ENCODE measurements at places on chromosomes 7 and 10.

DNA sequence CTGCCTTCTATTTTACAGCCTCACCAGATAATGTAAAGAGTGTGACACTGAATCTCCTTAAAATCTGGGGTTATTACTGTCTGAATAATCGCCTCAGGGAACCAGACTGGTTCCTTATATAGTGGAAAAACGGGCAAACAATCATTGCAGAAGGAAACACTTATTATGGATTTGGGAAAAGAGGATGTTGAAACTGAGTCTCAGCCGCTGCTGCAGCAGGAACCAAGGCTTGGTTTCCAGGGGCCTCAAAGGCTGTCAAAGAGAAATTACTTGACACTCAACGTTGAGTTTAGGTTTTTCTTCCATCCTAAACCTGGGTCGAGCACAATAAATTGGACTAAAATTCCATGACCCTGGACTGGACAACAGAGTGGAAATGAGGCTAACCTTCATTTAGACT, 103.8 kb upstream of the AHR start:
- DNase-seq = no peak

GRCh38 chr10:62231371-62231770, 37.3 kb downstream of the RTKN2 start:
- no peak for DNase-seq

GRCh38 chr10:124497196-124497881, 35.7 kb downstream of the LHPP start:
- no peak for DNase-seq

GRCh38 chr10:122441961-122442360, 12.5 kb upstream of the ARMS2 start:
- DNase-seq = no peak

GRCh38 chr10:120813085-120813484, 38.1 kb upstream of the WDR11 start:
- DNase-seq = no peak

- DNase-seq = no peak
These were observed at the start of gene DOCK1 for GRCh38 chr10:126904818-126905701. Gene DOCK1, plus strand, starts transcription at chr10:126905428. Its CDS starts 90 bp downstream, at chr10:126905518.

DNA sequence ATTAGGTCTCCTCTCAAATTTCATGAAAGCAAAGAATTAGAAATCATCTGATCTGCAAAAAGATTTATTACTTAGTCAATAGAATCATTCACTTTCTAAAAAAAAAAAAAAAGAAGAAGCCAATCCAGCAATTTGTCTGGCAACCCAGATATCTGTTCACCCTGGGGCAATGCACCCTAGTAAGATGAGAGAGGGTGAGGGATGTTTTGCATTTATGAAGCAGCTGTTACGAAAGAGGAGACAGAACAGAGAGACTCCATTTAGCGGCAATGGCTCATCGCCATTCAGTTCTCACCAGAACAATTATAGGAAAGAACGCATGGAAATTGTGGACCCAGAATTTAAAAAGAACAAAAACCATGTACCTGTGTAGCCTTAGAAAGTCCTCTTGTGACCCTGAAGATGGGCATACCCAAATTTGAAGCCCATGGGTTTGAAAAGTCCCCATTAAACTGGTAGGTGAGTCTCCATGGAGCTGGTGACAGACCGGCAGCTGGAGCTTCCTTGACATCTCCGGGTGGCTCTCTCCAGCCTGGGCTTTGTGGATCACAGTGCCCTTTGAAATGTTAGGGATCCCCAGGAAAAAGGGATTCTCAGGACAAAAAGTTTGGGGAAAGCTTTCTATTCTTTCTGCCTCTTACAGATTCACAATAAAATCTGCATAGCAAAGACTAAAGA, 45.5 kb upstream of the CCDC3 start:
- DNase-seq = no peak

DNA sequence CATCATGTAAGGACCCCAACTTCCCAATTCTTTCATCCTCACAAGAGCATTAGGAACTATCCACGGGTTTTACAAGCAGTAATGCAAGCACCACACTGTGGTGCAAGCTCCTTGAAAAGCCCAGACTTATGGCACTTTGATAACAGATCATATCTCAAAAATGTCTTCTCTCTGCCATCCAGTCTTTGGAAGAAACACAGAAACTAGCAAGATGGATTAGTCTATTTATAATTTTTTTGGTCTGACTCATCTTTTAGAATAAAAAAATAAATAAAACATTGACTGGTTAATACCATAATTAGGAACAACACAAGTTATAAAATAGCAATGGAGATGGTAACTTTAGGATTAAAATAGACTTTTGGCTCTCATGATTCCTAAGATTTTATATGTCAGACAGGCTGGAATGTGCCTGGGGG, 49.0 kb upstream of the CALD1 start:
- DNase-seq = no peak

DNA sequence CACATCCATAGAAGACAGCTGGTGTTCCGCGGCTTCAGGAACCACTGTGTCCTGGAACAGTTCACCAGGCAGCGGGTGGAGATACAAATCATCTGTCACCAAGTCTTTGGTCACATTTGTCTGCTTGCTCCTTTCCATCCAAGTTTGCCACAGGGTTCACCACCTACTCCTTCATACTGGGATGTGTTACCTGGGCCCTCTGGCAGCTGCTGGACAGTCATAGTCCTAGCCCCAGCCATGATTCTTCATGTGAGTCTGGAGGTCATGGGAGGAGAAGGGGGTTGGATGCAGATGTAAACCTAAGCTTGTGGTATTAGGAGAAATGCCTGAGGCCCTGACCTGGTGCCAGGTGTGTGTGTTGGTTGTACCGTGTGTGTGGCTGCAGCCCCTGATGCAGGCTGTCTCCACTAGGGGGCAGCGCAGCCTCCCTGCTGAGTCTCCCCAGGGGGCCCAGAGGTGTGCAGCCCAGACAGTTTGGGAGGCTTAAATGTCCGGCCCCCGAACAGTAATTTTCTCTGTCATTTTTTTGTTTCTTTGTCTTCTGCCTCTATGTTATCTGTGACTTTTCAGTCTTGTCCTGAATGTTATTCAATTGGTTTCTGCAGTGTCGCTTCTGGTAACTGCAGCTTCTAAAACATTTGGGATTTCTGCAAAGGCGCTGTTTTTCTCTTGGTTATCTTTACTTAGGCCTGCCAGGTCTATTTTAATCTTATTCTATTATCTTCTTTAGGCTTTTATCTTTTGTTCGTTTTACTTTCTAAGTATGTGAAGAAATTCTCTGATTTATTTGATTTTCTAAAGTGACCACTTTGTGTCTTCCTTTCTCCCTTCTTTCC, 14.8 kb downstream of the NPS start:
- peak; percentile 14 for DNase-seq

DNA sequence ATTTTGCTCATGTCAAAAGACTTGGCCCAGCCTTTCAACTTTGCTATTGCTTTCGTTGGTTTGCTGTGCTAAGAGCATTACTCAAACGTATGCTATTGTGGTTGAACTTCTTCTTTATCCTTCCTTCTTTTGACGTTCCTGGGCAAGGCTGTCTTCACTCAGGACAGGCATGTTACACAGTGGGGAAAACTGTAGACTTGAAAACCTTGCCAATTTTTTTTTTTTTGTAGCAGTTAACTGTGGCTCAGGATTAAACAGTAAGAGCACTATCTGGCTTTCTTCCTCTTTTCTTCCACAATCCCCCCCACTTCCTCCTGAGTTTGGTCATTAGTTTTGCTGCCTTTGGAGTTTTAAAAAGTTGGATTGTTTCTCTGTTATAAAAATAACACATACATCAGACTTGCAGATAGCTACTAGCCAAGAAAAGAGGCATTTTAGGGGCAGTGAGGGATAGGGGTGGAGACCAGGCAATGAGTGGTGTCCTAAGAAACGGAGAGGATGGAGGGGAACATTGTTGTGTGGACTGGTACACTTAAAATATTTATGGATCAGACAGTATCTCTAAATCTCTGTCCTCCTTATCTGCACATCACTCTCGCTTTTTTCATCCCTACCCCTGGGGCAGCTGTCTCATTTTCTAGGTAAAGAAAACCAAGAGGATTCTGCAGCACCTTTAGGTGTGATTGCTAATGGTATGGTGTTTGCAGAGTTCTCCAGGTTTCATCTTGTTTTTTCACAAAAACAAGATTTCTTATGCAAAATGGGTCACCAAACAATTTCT, 181.7 kb downstream of the LRMDA start:
- no peak for DNase-seq

- DNase-seq = no peak
These were observed 99.0 kb upstream of the SAMD8 start for GRCh38 chr10:75012471-75012870.

- no peak for DNase-seq
These were observed 279.9 kb upstream of the SORCS1 start for GRCh38 chr10:107444443-107444842.
